ENCODE measurements at places on chromosomes 7 and 10.

- peak; percentile 92 for DNase-seq
Measured at GRCh38 chr10:110357252-110357780, 52.6 kb upstream of the SMNDC1 start.

DNA sequence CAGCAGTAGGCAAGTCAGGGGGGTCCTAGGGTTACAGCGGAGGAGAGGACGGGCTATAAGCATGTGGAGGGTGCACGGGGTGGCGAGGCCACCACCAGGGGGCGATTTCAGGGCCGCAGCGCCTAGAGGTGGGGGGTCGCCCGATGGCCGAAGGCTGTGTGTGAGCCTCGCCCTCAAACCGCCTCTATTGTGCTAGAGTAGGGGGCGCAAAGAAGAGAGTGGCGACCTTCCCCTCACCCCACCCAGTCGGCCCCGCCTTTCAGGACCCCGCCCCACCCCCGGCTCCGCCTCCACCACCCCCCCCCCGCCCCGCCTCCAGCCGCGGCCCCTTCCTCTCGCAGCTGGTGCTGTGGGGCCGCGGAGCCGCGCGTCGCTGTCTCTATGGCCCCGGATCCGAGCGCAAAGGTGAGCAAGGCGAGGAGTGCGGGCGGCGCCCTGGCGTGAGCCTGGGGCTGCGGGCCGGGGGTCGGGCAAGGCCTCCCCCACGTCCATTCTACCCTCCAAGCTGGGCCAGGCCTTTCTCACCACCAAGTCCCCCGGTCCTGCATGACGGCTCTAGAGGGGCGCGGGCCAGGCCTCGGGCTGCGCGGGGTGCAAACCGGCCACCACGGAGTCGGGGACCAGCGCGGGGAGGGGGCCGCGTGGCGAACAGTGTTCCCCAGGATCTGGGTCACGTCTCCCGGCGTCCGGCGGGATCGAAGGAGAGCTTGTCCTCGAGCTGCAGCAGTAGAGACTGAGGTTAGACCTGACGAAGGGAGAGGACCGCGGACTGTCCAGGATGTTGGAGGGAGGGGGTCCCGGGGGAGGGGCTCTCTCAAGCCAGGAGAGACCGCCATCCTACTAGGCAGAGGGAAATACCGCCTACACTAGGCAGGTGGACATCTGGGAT is at the start of gene SEMA4G:
TSS of gene SEMA4G (plus strand) at position 318 of the 889 bp plus-strand sequence. CDS start 3,409 bp downstream, outside the sequence.
- DNase-seq = no peak

DNA sequence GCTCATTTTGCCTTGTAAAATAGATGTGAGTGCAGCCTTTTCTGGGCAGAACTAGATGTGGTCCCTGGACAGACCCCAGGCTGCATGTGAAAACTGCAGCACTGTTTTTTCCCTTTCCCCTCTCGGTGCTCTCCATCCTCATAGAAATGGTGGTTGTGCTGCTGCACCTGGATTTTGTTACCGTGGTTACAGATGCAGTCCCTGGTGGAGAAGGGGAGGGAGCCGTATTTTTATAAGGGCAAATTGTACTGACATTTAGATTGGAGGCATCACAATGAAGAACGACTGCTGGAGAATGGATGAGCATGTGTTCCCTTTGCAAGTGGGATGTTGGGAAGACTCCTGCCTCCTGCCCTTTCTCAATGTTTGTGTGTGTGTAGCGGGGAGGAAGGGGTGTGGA is 469.9 kb downstream of the CCSER2 start:
- no peak for DNase-seq

- DNase-seq = no peak
Measured at GRCh38 chr10:71909399-71910083, 54.7 kb upstream of the CHST3 start.

DNA sequence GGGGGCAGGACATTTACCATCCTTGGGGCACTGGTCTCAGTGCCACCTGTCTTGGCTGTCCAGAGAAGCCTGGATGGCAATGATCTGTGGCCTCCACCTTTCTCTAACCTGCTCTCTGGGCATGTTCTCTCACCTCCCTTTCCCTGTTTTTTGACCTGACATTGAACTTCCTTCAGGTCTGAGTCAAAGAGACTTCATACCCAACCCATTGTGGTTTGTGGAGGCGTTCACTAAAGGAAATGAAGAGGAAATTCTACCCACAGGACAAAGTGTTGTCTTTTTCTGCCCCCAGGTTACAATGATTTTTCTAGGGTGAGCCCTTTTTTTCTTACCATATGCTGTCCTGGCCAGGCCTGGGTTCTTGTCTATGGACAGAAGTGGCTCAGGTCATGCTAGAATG is 76.6 kb downstream of the CYP26A1 start:
- no peak for DNase-seq

DNA sequence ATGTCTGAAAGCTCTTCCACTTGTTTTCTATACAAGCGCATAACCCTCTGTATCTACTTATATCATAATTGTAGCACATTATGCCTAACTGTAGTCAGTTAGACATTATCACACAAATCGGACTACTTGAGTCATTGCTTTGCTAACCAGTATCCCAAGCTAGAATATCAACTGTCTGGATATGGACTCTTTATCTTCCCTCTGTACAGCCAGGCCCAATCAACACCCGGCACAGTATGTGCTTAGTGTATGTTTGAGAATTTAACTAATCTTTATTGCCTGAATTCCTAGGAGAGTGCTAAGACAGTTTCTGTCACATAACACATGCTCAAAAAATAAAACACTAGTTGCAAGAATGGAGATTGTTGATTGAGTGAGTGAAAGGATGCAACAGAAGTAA is 211.2 kb downstream of the ARL4A start:
- DNase-seq = no peak

GRCh38 chr7:29879609-29880008 is 73.3 kb downstream of the WIPF3 start:
- DNase-seq = no peak

- DNase-seq = no peak
Measured at GRCh38 chr10:24153031-24153430, 55.9 kb upstream of the KIAA1217 start.

- no peak for DNase-seq
Measured at GRCh38 chr7:101884671-101885596, 67.5 kb downstream of the CUX1 start.

- peak; percentile 64 for DNase-seq
Measured at GRCh38 chr10:77943121-77943901, 16.8 kb upstream of the DLG5 start.

- DNase-seq = no peak
Measured at GRCh38 chr10:34627331-34627730, 187.8 kb downstream of the PARD3 start.

GRCh38 chr7:23539494-23539907 is 7.7 kb upstream of the TRA2A start:
- no peak for DNase-seq

DNA sequence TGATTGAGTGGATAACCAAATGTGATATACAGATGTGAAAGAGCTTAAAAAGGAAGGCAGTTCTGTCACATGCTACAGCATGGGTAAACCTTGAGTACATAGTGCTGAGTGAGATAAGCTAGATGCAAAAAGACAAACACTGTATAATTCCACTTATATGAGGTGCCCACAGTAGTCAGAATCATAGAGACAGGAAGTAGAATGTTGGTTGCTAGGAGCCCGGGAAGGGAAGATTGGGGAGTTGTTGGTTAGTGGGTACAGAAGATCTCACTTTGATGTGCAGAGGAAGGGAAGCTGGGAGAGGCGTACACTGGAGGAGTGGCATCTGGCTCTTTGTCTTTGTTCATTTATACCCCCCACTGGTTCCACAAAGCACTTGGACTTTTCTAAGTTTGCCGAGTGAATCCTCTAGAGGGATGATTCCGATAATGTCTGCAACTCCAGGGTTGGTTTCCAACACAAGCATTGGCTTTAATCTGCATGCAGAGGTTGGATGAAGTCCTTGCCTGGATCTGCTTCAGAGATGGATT is 39.5 kb downstream of the TSPAN14 start:
- DNase-seq = peak; percentile 77

DNA sequence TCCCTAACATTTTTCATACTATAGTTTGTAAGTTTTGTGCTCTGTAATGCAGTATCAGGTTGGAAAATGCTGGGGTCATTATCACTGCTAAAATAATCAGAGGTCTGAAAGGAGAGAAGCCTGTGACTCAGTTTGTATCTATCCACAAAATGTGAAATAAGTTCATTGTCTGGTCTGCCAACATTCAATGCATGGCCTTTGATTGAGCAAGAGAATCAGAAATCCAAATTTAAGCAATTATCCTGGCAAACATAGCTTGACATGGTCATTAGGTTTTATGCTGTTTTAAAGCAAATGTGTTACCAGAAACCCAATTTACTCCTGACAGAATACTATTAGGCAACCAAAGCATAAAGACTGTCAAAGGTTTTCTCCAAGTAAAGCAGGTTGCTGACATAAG is 709.7 kb upstream of the SEMA3D start:
- no peak for DNase-seq

- no peak for DNase-seq
Measured at GRCh38 chr10:43055217-43055616, 21.7 kb upstream of the RET start.

DNA sequence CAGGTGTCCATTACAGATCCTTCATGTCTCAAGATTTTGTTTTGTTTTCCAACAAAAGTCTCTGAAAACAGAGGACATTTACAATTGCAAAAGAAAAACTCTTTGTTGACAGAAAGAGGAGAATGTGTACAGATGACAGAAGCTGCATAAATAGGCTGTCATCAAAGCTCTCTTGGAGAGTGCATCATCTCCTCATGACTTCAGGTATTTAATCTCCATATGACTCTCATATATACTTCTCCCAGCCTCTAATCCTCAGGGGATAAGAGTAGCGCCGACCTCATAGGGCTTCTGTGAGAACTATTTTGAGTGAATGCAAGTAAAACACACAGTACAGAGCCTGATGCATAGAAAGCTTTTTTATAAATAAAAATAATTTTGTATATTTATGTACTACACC is 48.1 kb upstream of the SEPTIN7 start:
- DNase-seq = no peak

- DNase-seq = no peak
Measured at GRCh38 chr7:35725280-35725680, 30.3 kb upstream of the HERPUD2 start.

GRCh38 chr10:25820472-25820871 is 113.6 kb upstream of the MYO3A start:
- DNase-seq = no peak

DNA sequence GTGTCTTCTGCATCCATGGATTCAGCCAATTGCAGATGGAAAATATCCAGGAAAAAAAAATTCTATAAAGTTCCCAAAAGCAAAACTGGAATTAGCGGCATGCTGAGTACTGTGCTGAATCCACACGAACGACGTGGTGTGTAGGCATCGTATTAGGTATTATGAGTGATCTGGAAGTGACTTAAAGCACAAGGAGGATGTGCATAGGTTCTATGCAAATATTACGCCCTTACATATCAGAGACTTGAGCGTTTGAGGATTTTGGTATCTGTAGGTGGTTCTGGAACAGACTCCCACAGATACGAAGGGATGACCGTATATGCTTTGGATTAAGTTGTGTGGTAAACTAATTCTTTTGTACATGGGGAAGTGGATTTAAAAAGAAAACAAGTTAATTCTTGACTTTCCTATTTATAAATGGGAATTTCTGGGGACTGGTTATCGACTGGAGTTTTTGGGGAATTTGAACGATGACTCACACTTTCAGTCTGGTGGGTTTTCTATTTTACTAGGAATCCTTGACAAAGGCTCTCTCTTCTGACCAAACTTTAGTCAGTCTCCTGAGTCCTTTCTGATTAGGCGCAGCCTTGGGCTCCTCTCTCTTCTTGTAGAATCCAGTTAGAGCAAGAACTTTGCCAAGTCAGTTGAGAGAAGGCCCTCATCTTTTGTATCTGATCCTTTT is 5.4 kb upstream of the NUB1 start:
- DNase-seq = no peak

- no peak for DNase-seq
Measured at GRCh38 chr7:22936246-22936645, 77.7 kb downstream of the HYCC1 start.

DNA sequence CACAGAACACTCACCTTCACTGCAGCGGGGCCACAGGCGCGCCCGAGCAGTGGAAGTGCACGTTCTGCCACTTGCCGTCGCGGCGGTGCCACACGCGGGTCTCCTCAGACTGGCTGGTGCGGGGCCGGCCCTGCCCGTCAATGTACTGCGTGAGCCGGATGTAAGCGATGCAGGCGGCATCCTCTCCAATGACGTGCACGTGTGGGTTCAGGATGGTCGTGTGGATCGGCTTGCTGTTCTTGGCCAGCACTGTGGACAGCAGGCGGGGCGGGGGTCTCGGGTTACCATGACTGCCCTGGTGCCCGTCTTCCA is 19.2 kb downstream of the YKT6 start:
- DNase-seq = no peak

GRCh38 chr10:132520177-132520811 is 17.3 kb upstream of the INPP5A start:
- no peak for DNase-seq

DNA sequence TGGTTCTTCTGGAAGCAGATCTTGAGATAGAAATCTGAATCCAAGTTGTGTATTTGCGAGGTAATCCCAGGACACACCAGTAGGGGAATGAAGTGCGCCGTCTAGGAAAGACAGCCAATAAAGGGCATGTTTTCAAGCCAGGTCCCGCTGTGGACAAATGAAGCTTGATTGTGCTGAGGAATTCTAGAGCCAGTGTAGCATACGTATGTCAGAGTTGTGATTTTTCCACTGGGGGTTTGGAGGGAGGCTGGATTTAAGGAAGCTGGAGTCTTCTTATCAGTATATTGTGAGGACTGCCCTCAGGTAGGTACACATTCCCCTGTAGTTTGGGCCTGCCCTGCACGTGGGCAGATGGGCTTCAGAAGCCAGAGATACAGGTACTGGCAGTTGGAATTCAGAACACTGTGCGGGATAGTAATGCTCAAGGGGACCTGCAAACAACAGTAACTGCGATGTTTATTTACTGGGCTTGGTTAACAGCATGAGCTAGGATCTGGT is 50.9 kb downstream of the GALNT11 start:
- no peak for DNase-seq
